ENCODE measurements at places on chromosomes 7 and 10. TPM values are rescaled to one million over a fixed set of nuclear protein-coding genes. Genes with fewer than 3 reads are reported as not detected.

POLD2 gene
- 192 TPM for total RNA-seq

MUC3A gene
- total RNA-seq, result not detected

NKX1-2 gene
- total RNA-seq, result 0.05 TPM

CTBP2 gene
- total RNA-seq, result 72.9 TPM

GLI3 gene
- 4.2 TPM for total RNA-seq

SEMA3A gene
- total RNA-seq, result 7.9 TPM

SFRP4 gene
- total RNA-seq, result 0.03 TPM

ARHGAP22 gene
- 68.7 TPM for total RNA-seq

DNA sequence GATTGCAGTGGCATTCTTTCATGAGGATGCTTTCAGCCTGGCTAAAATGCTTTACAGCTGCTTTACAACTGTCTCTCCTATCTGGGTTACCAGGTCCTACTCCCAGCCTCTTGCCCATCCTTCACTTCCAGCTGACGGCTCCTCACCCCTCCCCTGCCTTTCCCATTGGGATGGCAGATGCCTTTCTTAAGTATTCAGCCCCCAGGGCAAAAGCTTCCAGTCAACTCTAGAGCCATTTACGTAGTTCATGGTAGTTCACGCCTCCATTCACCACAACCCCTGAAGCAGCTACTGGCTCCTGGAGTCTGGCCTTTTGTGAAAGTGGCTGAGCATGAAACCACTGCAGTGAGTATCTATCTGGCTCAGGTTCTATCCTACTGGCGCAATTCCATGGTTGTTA, 17.2 kb upstream of the BMPER start:
- DNase-seq, result no peak

- no peak for DNase-seq
Observed at GRCh38 chr10:76306856-76307255, 875.4 kb downstream of the LRMDA start.

DNA sequence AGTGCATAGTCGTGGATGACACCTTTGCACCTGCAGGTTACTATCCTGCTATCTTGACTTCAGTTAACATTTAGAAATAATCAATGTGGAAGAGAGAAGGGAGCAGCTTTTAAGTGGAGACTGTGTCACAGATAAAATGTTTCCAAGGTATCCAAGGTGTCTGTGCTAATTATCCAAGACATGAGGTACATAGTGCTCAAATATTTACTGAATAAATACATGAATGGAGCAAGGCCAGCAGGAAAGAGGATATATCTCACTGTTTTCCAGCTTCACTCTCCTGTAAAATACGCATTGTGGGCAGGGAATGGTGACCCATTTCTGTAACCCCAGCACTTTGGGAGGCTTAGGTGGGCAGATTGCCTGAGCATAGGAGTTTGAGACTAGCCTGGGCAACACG, 552.4 kb downstream of the PHTF2 start:
- no peak for DNase-seq

GRCh38 chr10:43287056-43288007, 20.5 kb upstream of the RASGEF1A start:
- DNase-seq, result peak; percentile 77

GRCh38 chr10:23826421-23826820, 382.5 kb upstream of the KIAA1217 start:
- DNase-seq, result peak; percentile 9

GRCh38 chr7:116478834-116479233, 20.7 kb upstream of the CAV2 start:
- DNase-seq, result no peak

DNA sequence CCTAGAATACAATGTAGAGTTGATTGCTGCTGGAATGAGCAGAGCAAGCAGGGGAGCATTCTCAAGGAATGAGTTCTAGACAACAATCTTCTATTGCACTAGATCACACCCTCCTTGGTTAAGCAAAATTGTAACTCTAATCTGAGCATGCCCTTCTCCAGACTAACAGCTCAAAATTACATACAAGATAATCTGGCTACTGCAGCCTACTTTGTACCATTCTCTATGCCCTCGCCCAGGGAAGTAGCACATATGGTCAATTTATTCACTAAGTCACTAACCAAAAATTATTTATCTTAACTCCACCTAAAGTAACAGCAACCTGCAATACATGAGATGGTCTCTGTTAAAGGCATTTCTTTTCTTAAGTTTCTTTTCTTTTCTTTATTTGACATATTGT, 42.5 kb upstream of the KCTD7 start:
- no peak for DNase-seq

DNA sequence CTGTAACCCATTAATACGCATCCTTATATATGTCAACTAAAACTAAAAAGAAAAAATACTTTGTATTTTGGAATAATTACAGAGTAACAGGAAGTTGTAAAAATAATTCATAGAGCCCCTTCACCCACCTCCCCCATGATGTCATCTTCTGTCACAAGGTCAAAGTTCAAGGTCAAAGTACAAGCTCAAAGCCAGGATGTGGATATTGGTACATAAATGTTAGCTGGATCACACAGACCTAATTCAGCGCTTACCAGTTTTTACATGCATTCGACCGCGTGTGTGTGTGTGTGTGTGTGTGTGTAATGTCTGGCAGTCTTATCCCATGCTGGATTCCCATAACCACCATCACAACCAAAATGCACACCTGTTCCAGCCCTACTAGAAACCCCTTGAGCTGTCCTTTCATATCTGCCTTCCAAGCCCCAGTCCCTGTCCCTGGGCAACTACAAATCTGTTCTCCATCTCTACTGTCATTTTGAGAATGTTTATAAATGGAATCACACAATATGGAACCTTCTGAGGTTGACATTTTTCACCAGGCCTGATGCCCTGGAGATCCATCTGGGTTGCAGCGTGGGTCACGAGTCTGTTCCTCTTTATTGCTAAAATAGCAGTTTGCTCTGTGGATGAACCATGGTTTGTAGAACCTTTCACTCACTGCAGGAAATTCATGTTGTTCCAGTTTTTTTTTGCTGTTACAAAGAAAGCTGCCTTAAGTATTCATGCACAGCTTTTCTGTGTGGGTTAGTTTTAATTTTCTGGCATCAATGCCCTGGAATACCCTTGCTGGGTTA, 153.6 kb upstream of the PITRM1 start:
- no peak for DNase-seq

- DNase-seq, result peak; percentile 80
Observed at GRCh38 chr7:44727158-44727936, 21.3 kb upstream of the ZMIZ2 start.

DNA sequence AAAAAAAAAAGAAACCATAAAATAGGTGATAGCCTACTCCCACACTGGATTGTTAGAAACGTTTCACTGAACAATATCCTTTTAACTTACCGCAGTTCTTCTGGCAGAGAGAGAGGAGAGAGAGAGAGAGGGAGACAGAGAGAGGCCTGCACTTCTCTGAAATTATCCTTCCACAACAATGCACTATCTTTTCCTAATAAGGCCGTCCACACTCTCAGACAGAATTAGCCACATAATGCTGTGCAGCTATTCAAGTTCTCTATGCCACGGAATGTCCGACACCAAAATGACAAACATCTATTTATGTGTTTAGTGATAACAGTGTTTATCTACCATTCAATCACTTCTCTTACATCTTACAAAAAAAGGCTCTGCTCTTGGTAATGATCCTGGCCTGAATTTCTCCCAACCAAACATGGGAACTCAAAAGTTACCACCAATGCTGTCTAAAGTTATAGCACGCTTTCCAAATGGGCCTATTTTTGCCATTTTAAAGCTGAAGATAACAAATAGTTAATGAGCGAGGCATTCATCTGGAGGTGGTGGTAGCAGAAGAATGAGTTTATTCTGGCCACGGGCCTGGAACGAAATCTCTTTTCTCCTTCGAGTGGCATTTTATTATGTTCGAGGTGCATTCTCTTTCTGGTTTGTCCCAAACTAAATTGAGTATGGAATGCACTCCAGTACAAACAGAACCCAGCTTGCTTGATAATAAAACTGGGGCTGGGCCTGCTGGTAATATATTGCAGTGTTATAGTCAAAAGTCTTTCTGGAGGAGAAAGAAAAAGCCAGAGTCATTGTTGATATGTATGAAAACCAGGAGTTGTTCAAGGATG, 160.2 kb upstream of the SVIL start:
- no peak for DNase-seq

DNA sequence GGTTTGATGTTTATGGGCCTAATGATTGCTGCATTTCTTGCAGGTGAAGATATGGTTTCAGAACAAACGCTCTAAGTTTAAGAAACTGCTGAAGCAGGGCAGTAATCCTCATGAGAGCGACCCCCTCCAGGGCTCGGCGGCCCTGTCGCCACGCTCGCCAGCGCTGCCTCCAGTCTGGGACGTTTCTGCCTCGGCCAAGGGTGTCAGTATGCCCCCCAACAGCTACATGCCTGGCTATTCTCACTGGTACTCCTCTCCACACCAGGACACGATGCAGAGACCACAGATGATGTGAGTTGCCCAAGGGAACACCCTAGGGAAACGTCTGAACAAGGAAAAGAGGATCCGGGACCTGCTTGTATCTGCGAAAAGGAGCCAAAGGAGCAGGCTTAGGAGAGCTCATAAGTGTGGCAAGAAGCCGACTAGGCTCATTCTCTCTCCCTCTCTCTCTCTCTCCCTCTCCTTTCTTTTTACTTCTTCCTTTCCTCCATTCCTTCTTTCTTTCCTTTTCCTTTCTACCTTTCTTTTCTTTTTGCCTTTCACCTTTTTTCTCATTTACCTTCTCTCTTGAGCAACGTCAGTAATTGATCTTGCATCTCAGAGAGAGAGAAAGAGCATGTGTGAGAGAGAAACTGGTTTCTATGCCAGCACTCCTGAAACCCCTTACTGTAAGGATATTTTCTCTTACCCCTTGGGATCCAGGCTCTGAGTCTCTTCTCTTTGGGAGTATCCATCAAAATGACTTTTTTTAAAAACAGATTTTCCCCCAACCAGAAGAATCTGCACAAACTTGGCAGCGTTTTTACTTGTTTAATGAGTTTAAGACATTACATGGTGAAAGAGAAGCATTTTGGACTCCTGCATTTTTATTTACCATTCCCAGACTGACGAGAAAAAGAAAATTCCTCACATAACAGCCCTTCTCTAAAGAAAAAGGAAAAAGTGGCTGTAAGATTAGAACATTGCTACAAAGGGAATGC, 4.7 kb downstream of the DLX6 start:
- DNase-seq, result no peak

DNA sequence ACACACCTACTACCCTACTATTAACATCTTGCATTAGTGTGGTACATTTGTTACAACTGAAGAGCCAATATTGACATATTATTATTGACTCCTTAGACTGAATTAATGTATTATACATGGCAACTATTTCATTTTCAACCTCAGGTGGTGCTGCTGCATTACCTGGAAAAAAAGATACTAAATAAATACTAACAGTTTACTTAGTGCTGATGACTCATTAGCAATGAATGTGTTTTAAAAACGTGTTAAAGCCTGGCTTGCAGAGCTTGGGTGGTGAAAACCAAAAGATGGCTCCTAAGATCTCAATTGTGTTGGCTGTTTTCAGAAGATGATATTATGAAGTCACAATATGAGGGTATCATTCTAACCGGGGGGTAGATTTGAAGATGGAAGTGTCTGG, 34.8 kb downstream of the CFAP43 start:
- DNase-seq, result no peak

- no peak for DNase-seq
Observed at GRCh38 chr7:130989101-130989795, 255.2 kb upstream of the KLF14 start.

DNA sequence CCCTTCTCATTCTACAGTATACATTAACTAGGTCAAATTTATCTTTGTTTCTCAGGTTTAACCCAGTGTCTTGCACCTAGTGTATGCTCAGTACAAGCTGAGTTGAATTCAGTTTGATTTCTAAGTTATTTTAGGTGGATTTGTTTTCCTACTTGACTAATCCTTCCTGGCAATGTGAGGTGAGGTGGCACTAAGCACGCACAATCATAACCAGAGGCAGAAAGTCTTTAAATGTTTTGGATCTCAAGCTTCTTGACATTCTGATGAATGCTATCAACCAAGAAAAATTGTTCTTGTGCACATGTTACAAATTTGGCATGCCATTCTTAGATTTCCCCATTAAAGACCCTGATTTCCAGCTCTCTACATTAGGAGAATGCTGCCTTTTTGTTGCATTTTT, 3.2 kb downstream of the BZW2 start:
- no peak for DNase-seq

GRCh38 chr7:102819151-102819550, 70.4 kb downstream of the FAM185A start:
- no peak for DNase-seq

DNA sequence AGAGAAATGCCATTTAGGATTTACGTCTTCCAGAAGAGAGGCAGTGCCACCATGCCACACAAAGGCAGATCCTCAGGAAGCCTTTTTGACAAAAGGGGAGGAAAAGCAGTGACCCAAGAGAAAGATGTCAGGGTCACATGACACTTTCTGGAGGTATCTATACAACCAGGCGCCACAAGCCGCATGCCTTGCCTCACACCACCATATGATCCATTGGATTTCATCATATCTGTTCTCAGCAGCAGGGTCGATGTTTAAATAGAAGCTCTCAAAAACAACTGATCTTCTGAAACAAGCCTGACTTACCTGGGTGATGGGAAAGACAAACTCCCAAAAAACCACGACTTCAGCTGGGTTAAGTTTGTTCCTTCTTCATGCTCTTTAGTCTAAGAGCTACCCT, 52.5 kb upstream of the UNC5B start:
- no peak for DNase-seq

DNA sequence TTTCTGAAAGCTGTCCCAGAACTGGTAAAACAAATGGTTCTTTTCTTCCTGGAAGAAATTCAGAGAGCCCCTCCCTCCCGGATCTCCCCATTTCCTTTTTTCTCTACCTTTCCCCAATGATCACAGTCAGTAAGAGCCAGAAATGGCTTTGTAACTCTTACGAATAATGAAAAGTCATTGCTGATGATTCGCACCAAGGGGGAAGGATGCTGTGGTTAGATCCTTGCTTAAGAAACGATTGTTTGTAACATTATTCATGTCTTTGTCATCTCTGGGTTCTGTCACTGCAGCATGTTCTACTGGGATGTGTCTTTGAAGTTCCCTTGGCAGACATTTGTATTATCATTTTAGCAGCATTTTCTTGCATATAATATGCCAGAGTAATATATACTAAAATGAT, 138.9 kb downstream of the CACNB2 start:
- DNase-seq, result peak; percentile 77

- DNase-seq, result no peak
Observed at GRCh38 chr10:74977072-74977471, 134.4 kb upstream of the SAMD8 start.

DNA sequence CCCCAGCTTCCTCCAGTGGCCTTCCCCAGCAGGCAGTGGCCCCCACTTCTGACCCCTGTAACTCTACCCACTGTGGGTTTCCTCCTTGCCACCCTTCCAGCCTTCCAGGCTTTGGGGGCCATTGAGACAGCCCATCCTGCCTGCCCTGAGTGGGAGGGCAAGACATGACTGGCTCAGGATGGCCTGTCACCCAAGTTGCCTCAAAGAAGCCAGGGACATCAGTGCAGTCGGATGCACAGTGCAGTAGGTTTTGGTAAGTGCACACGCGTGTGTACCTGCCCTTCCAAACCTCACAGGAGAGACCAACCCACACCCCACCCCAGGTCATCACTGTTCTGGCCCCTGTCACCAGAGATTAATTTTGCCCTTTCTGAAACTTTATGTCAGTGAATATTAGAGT, 22.7 kb downstream of the ZMIZ2 start:
- DNase-seq, result no peak

Data from HT1080 (cell line).